Cortex of kidney (tissue), 1 donor: ENCODE measurements at places on chromosomes 3 and 15.

GRCh38 chr15:31360843-31361763 lies 34.5 kb downstream of the KLF13 start:
- no peak for DNase-seq

GRCh38 chr3:88896026-88896425 lies 211.4 kb upstream of the EPHA3 start:
- no peak for DNase-seq

- no peak for DNase-seq
Measured at GRCh38 chr3:57963811-57964346, 44.3 kb upstream of the FLNB start.

DNA sequence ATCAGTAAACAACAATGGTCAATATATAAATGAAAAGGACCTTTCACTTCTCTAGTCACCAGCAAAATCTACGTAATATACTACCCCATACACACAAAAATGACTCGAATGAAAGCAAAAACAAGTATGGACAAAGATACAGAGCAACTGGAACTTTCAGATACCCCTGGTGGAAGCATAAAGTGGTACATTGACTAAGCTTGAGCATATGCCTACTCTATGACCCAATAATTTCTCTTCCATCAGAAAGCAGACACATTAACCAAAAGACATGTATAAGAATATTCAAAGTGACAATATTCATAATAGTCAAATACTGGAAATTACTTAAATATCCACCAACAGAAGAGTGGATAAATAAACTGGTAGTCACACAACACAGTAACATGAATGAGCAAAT lies 86.0 kb downstream of the EFL1 start:
- DNase-seq: no peak

DNA sequence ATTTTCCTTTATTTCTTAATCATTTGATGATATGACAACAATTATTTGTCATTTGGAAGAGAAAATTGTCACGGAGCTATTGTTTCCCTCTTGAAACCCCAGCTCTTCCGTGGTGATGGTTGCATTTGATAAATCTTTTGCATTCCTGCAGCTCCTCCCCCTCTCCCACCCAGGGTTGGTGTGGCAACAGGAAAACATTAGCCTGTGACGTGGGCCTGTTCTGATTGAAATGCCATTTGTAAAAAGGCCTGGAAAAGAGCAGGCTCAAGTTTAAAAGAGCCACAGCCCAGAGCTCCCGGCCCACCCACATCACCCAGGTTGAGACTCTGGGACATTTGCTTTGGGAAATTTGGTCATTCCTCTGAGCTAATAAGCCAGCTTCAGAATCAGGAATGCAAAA lies 282.5 kb downstream of the RPLP1 start:
- no peak for DNase-seq

- no peak for DNase-seq
Measured at GRCh38 chr15:74549816-74550215, 8.8 kb downstream of the ARID3B start.

- no peak for DNase-seq
Measured at GRCh38 chr3:36393563-36393962, 13.3 kb downstream of the STAC start.

- no peak for DNase-seq
Measured at GRCh38 chr3:131200636-131201199, 174.0 kb downstream of the NEK11 start.

GRCh38 chr15:59644756-59645155 lies 12.6 kb downstream of the GTF2A2 start:
- no peak for DNase-seq

DNA sequence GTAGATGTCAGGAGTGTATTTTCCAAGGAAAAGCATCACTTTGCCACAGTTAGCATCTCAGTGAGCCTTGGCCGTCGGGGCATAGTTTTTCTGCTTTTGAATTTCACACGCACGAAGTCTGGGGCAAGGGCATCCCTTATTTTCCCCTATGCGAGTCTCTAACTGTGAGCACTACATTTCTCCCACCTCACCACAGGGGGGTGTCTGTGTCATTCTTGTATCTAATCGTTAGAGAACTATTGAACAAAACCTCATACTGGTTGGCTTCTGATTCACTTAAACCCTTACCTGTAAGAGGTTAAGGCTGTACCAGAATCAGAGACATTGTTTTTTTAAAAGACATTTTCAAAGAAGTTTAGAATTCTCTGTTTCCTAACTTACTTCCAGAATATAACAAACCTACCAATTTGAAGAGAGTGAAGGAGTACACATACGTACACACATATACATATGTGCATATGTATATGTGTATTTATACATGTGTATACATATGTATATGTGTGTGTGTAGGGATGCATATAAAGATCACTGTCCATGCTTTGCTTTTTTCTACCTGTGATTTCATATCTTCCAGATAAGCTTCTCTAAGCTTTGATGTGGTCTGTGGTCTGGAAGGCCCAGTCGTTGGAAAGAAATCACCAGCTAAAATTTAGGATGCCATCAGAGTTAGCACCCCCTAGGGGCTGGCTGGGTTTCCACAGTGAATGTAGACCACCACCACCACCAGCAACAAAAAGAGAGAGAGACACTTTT lies 49.4 kb downstream of the MYZAP start:
- no peak for DNase-seq

GRCh38 chr3:5384557-5385236 lies 197.2 kb downstream of the EDEM1 start:
- DNase-seq: no peak

DNA sequence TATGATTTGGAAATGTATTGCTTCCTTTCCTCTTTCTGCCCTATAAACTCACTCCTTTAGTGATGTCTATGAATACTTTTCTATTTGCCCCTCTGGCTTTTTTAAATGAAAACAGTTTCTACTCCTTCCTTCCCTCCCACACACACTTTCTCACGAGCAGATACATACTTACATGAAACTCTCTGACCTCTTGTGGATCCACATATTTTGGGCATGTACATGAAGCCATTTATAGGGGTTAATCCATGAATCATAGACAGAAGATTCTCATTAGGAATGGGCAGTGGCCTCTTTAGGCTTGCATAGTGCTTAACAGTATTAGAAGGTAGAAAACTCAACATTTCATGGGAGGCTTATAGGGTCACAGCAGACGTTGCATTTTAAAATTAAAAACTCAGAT lies 24.8 kb downstream of the ANAPC13 start:
- DNase-seq: no peak

DNA sequence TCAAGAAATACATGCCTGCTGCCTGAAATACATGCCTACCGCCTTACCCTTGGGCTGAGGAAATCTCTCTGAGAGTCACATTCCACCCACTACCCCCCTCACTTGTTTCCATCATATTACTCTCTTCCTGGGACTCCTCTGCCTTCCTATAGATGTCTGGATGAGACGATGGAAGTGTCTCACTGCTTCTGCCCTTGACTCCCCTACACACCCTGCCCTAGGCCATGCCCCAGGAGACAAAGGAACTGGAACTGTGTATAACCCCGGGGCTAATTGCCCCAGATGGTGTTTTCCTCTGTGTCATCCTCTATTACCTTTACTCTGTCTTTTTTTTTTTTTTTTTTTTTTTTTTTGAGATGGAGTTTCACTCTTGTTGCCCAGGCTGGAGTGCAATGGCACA lies 102.0 kb downstream of the GTPBP8 start:
- no peak for DNase-seq

DNA sequence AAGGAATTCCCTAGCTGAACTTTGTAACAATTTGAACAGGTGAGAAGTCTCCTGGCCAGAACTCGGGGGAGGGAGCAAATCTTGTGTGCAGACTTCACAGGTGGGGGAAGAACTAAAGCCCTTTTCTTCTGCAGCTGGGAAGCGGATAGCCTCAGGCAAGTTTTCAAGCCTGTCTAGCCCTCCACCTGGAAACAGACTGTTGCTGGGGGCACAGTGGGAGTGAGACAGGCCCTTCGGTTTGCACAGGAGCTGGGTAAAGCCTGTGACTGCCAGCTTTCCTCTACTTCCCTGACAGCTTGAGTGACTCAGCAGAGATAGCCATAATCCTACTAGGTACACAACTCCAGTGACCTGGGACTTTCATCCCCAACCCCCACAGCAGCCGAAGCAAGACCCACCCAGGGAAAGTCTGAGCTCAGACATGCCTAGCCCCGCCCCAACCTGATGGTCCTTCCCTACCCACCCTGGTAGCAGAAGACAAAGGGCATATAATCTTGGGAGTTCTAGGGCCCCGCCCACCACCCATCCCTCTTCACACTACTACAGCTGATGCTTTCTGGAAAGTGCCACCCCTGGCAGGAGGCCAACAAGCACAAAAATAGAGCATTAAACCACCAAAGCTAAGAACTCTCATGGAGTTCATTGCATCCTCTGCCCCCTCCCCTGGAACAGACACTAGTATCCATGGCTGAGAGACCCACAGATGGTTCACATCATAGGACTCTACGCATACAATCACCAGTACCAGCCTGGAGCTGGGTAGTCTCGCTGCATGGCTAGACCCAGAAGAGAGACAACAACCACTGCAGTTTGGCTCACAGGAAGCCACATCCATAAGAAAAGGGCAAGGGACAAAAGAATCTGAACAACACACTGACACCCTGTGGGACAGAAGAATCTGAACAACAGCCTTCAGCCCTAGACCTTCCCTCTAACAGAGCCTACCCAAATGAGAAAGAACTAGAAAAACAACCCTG lies 479.0 kb downstream of the RAP2B start:
- DNase-seq: no peak
